Type B pancreatic cell (in vitro differentiated cells): ENCODE measurements at places on chromosomes 7 and 10. TPM values are rescaled to one million over a fixed set of nuclear protein-coding genes. Genes with fewer than 3 reads are reported as not detected.

GRCh38 chr10:61835946-61836887, 65.3 kb upstream of the ARID5B start:
- peak overlapping the region; percentile 53 for H3K4me3 ChIP-seq
- peaks cover 40% of the 10 kb centered on the region for H3K4me1 ChIP-seq
- peak overlapping the region; percentile 91 for H3K27ac ChIP-seq
- no peaks in the 10 kb centered on the region for H3K27me3 ChIP-seq
- DNase-seq: no peak

DNA sequence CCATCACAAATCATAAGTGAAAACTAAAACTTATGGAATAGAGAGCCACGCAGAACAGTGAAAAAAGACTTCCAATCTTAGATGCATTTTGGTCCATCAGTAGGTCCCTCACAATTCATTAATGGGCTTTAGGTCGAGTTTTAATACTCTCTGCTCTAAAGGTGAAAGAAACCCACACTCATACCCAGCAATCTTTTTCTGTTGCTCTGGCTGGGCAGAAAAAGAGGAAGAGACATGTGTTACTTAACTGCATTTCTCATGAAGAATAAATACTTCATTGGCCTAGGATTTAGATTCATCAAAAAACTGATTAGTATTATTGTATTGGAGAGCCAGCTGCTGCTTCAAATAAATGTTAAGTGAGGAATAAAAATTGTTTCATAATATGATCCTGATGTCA, 645.7 kb downstream of the PHTF2 start:
- H3K4me3 ChIP-seq: no peak overlapping the region
- no peak overlapping the region for H3K27ac ChIP-seq
- no peaks in the 10 kb centered on the region for H3K27me3 ChIP-seq
- no peaks in the 10 kb centered on the region for H3K36me3 ChIP-seq
- H3K4me1 ChIP-seq: peaks cover 12% of the 10 kb centered on the region
- no peak for DNase-seq

GRCh38 chr7:36283711-36284130, 105.9 kb upstream of the ANLN start:
- DNase-seq: no peak
- H3K4me1 ChIP-seq: peaks cover 49% of the 10 kb centered on the region
- H3K36me3 ChIP-seq: peaks cover under 1% of the 10 kb centered on the region
- peaks cover 15% of the 10 kb centered on the region for H3K27me3 ChIP-seq
- no peak overlapping the region for H3K4me3 ChIP-seq

GRCh38 chr7:25894002-25894901, 257.7 kb upstream of the NFE2L3 start:
- H3K36me3 ChIP-seq: no peaks in the 10 kb centered on the region
- H3K27ac ChIP-seq: no peak overlapping the region
- peaks cover 18% of the 10 kb centered on the region for H3K4me1 ChIP-seq

Gene AQP1
- 1.7 and 6.0 TPM in 2 replicates for total RNA-seq

Gene HOXA10
- total RNA-seq: 0.29 and 4.9 TPM in 2 replicates

Gene MSMB
- 5.6 and 7.7 TPM in 2 replicates for total RNA-seq

Gene RARRES2
- total RNA-seq: 16.3 and 109 TPM in 2 replicates

Gene IL6
- total RNA-seq: 1.8 TPM in 1 of 2 replicates, not detected in the other
